ENCODE measurements at places on chromosomes 6 and 20.

DNA sequence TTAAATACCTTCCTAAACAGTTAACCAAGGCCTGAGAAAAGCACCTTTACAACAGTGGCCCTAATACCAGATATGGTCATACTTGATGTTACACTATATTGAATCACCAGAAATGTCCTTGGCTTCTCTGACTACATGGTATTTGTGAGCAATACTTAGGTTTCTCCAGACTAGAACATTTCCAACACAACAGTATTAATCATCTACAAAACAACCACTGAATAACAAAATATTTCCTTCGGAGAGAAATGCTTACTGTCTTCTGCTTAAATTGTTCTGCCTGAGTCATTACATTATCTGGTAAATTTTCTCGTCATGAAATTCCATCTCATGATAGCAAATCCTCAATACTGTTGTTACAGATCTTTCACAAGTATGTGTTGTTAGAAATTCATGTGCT, 252.9 kb upstream of the RUNX2 start:
- DNase-seq: no peak

DNA sequence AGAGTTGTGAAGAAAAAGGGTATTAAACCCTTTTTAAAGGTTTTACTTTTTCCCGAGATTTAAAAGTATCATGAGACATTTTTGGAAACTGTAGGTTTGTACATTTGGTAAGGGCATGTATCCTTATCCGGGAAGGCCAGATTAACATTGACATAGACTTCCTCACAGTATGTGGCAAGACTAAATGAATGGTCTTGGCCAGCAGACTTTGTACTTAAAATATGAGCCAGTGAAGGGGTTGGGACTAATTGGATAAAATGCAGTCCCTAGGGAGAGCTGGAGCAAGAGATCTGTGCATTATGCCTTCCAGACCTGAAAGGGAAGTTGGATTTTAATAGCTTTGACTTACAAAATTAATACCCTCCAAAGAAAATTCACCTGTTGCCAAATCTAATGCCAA, 60.4 kb upstream of the CCN2 start:
- DNase-seq: no peak

- DNase-seq: peak; percentile 21
Observed at GRCh38 chr6:89411145-89412070, 665 bp downstream of the RRAGD start.

DNA sequence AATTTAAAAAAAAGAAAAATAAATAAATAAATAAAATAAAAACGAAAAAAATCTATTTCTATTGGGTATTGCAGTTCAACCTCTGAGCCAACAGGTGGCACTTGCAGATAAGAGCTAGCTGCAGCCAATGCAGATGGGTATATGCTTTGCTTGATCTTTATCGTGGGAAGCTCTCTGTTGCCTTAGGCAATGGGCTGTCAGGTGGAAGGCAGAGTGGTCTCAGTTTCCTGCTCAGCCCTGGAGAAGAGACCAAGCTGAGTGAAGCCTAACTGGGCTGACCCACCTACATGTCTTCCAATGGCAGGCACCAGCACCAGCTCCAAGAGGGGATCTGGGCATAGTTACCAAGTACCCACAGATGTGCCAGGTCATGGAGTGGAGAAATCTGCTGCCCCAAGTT, 95.0 kb downstream of the AK9 start:
- no peak for DNase-seq

GRCh38 chr6:106199998-106200397, 113.9 kb downstream of the PRDM1 start:
- DNase-seq: no peak

- no peak for DNase-seq
Observed at GRCh38 chr6:6863970-6864639, 243.7 kb upstream of the RREB1 start.

DNA sequence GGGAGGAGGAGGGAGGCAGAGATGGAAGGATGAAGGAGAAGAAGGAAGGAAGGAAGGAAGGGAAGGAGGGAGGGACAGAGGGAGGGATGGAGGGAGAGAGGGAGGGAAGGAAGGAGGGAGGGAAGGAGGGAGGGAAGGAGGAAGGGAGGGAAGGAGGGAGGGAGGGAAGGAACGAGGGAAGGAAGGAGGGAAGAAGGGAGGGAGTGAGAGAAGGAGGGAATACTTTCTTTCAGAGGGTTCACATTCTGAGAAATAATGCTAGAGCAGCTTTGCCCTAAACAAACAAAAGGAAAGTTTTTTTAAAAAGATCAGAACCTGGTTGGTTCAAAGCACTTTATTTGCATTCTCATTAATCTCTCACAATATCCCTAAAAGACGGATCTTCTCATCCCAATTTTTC, 96.1 kb upstream of the NXT1 start:
- DNase-seq: no peak

DNA sequence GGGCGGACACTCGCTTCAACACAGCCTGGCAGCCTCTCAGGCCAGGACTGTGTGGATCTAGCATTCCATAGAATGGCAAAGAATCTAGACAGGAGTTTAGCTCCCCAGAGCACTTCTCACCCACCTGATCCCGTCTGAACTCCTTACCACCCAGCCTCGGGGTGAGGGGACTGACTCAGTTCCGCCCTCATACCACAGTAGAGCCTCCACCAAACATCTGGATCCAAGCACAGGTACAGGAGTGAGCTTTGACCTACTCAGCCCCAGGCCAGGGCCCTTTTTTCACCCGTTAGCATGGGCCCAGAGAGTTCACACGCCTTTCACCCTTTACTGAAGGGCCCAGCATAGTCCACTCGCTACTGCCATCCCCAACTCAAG, 715 bp downstream of the PSMF1 start:
- DNase-seq: no peak

- DNase-seq: peak; percentile 41
Observed at GRCh38 chr20:46558511-46558959, 8.1 kb upstream of the OCSTAMP start.

All from activated CD4-positive, alpha-beta T cell treated with anti-CD3 and anti-CD28 coated beads, Interleukin-2, amount 50 U/mL, for 24 hours (primary cell).